ENCODE measurements at places on chromosomes 5 and 9.

- DNase-seq = no peak
These were observed 330.1 kb downstream of the ADAMTS6 start for GRCh38 chr5:65151614-65152013.

- DNase-seq = no peak
These were observed 416.1 kb upstream of the CTNND2 start for GRCh38 chr5:12320331-12320730.

DNA sequence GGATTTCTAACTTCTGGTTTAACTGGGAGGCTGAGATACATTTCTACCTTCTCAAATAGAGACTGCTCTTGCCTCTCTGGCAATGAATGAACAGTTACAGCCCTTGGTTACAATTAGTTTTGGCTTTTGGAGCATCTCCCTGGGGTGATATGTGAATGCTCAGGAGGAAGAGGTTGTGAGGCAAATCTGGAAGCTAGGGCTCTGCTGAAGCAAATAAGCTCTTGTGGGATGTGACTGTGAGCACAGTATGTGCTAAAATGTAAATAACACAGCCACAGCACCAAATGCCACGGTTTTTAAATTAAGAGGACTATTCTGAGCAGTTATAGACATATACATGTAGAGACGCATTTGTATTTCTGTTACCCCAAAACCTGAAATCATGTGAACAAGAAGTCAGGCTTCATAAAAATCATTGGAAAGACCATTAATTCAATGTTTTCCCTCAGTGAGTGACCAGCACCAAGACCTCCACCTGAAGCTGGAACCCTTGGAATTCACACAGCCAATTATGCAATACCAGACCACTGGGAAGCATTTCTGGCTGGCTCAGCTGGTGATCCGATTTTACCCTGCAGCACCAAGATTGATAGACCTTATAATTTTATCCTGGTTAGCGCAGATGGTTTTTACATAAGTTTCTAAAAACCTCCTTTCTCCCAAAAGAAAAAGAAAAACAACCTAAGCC lies 3.0 kb upstream of the SLC44A1 start:
- DNase-seq = no peak

DNA sequence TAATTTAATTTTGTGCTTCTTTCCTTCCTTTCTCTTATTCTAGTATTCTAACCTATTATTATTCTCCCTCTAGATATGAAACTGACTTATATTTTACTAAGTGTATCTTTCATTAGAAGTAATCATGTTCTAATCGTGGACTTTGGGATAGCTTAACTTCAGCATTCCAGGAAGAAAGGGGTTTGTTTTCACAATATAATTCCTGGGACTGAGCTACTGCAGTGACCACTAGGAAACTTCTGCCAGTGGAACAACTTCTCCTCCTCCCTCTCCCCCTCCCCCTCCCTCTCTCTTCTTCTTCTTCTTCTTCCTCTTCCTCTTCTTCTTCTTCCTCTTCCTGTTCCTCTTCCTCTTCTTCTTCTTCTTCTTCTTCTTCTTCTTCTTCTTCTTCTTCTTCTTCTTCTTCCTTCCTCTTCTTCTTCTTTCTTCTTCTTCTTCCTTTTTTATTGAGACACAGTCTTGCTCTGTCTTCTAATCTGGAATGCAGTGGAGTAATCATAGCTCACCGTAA lies 127.9 kb downstream of the NNT start:
- no peak for DNase-seq

DNA sequence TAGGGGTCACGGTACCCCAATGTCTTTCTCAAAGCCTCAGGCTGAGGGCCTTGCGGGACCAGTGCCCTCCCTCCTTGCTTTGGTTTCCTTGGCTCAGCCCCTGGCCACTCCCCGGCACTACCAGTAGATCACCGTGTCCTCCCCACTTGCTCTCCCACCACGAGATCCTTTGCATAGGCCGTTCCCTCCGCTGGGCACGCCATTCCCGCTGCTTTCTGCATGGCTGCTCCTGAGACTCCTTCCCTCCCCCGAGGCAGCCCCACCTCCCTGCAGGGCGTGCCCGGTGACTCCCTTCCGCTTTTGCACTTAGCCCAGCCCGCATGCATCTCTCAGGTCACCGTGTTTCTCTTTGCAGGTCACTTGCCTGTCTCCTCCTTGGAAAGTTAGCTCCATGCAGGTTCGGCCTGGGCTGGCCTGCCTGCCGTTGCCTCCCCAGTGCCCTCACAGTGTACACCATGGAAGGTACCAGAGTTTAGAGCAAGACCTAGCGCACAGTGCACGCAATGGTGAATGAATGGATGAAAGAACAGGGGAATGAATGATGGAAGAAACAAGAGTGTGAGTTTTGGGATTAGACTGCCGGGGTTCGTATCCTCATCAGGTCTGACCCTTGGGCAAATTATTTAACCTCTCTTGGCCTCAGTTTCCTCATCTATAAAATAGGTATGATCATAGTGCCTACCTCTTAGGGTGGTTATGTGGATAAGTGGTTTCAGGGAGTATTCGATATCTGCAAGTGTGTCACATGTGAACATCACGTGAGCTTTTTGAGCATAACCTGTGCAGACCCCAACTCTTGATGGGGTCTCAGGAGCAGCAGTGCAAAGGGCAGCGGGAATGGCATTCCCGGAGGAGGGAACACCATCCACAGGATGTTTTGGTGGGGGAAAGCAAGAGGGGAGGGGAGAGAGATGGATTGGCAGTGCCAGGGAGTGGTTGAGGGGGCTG lies 214.3 kb downstream of the C9orf50 start:
- DNase-seq = no peak

- DNase-seq = no peak
These were observed 1.2 kb downstream of the NMRK1 start for GRCh38 chr9:75086541-75087288.

- no peak for DNase-seq
These were observed 128.5 kb upstream of the LPCAT1 start for GRCh38 chr5:1651971-1652872.

- DNase-seq = peak; percentile 18
These were observed at the start of gene FER for GRCh38 chr5:108747774-108748400. FER (plus strand) TSS chr5:108747897; CDS start chr5:108798183, 50,286 bp downstream.

- DNase-seq = no peak
These were observed 151.1 kb downstream of the MPDZ start for GRCh38 chr9:13128266-13128860.

DNA sequence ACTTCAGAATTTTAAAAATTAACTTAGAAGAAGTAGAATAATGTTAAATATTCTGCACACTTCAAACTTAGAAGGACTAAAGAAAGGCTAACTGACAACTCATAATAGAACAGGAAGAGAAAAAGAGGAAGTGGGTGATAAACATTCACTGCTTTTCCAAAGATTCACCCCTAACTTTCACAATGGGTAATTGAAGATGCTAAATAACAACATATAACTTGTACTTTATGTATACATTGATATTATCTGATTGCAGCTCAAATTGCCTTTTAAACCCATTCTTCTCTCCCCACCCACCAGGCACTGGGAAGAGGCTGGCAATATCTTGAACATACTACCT lies 376.6 kb downstream of the EFNA5 start:
- DNase-seq = no peak

DNA sequence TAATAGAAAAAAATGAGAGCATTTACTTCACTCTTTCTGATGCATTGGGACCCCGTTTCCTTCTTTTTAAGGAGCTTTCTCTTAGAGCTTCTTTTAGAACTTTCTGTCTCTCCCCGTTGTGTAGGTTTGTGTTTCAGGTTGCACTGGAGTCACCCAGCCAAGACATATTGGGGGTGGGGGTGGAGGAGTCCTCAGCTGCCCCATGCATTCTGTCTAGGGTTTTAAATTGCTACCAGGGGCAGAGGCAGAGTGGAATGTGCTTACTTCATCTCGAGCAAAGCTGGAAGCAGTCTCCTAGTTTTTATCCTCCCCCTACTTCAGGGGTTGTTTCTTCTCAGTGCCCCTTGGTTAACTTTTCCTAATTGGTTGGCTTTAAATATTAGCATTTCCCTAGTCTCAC lies 9.4 kb downstream of the OR2K2 start:
- DNase-seq = no peak

DNA sequence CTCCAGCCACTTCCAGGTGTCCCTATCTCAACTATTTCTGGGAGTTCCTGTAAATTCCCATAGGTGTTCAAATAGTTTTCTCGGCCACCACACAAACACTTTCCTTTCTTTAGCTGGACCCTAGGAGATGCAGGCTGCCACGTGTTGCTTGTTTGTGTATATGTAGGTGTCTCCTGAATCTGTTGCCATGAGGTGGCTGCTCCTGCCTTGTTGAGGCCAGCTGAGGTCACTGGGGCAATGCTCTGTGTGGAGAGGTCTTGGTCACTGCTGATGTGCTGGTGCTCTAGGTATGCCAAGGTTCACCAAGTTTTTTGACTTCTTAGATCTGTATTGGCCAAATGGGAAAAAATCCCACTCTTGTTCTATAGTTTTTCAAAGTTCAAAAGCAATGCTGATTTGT lies 132.5 kb upstream of the CHD1 start:
- no peak for DNase-seq

GRCh38 chr5:34770486-34770885 lies 68.5 kb upstream of the TTC23L start:
- no peak for DNase-seq

- no peak for DNase-seq
These were observed 24.1 kb downstream of the ANKH start for GRCh38 chr5:14847471-14847870.

DNA sequence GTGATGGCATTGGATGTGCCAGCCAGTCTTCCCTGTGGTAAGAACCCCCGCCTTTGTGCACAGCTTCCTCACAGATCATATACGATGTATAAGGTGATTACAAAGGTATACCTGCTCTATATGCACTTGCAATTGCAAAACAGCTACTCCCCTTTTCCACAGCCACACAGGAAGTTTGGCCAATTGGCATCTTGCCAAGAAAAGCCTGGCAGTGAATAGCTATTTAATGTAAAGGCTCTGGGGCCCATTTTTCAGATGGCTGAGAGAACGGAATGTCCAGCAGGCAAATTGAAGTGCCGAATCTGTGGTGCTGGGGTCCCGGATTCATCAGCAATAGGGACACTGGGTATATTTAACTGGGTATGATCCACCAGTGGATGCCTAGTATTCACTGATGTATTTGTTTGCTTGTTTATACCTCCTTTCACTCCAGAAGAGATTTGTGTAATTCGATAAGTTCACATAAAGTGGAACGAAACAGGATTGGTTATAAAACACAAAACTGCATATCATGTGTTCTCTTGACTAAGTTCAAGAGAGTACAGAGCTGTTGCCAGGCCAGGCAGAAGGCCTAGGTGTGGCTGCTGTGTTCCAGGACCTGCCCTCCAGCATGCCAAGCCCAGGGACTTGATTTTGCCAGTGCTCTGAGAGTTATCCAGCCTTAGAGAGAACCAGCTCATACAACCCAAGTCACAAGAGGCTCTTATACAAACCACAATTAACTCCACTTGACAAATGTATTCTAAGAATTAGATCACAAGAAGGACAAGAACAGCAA lies 27.7 kb upstream of the GABRP start:
- DNase-seq = no peak

GRCh38 chr5:65047948-65048690 lies 279.4 kb downstream of the CWC27 start:
- DNase-seq = no peak

GRCh38 chr9:6218099-6218502 lies 2.5 kb downstream of the IL33 start:
- no peak for DNase-seq

GRCh38 chr9:35273591-35273990 lies 111.8 kb downstream of the UNC13B start:
- DNase-seq = no peak

Data from activated T-cell treated with anti-CD3 and anti-CD28 coated beads, Interleukin-2, amount 50 U/mL, for 4 hours (primary cell).